ENCODE measurements at places on chromosomes 1 and 21.

GRCh38 chr1:2448098-2448445 lies 28.0 kb upstream of the PLCH2 start:
- DNase-seq = no peak

DNA sequence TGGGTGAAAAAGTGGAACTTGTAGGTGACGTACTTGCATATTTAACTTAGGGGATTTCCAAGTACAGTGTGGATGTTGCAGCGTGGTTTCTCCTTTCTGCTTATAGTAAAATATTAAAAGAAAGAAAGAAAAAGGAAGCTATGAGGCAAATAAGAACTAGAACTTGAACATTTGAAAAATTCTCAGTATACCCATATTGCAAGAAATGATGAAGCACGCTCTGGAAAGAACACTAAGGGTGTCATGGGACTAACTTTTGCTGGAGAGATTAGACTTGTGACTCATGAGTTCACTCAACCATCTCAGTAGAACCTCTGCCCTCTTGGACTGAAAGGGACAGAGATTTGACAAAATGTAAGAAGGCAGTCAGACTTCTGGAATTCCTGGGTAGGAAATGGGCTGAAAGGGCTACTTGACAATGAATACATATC lies 704.5 kb upstream of the ADGRL4 start:
- DNase-seq = no peak

GRCh38 chr1:206935491-206936067 lies 10.7 kb downstream of the PIGR start:
- DNase-seq = peak; percentile 29

DNA sequence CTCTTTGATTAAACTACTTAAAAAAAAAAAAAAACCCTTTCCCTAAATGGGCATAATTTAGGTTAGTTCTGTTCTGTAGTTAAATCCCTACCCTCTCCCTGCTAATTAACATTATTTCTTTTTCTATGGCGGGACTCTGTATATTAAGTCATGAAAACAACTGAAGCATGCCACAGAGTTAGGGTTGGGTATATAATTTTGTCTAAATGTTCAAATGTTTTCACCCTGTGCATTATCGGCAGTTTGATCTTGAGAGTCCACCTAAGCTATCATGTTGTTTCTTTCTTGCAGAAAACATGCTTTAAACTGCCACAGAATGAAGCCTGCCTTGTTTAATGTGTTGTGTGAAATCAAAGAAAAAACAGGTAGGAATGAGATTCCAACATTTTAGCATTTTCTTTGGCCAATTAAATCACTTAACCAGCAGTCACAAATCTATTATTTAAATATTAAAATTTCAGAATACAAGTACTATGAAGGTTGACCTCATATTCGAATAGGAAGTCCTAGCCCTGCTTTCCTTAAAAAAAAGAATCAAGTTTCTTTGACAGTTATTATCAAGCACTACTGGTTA lies 4.0 kb downstream of the PBX1 start:
- no peak for DNase-seq

DNA sequence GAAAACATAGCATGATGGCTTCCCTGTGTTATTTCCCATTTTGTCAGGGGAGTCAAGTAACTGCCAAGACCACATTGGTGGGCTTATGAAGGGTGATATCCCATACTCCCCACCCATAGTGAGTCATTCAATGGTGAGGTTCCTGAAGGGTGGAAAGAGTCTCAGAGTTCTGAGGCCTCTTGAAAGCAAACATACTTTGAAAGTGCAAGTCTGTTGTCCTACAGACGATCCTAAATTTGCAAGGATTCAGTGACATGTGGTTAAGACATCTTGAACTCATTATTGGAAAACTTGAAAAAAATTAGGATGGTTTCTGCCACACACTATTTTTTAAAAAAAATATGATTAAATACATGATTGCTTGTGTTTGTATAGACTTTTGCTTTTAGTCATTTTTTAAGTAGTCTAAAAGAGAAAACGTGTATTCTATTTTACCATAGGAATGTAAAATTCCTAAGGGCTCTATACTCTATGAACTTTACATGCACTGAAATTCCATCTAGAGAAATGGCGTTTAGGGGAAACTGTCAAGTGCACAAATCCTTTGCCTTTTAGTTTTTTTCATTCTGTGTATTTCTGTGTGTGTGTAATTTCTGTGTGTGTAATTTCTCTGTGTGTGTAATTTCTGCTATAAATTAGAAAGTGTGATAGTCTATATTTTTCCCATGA lies 225.5 kb upstream of the ADAMTS5 start:
- no peak for DNase-seq

- no peak for DNase-seq
Measured at GRCh38 chr1:178881950-178882349, 11.1 kb upstream of the ANGPTL1 start.
